WERI-Rb-1 (cell line): ENCODE measurements at places on chromosomes 12 and 14.

DNA sequence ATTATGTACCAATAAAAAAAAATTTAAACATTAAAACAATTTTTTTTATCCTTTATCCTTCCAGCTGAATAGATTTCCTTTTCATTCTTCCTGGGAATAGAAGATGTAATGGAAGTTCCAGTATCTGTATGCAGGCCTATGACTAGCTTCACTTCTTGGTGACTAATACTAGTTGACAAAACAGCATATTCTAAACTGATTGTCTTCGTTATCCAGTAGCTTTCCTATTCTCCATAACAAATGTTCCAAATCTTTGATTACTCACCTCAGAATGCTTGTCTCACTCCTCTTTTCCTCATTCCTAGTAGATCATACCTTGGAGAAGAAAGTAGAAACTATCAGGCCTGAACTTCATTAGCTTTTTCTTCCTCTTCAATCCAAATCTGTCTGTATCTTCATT, 70.7 kb downstream of the PLEKHA5 start:
- no peak for DNase-seq

DNA sequence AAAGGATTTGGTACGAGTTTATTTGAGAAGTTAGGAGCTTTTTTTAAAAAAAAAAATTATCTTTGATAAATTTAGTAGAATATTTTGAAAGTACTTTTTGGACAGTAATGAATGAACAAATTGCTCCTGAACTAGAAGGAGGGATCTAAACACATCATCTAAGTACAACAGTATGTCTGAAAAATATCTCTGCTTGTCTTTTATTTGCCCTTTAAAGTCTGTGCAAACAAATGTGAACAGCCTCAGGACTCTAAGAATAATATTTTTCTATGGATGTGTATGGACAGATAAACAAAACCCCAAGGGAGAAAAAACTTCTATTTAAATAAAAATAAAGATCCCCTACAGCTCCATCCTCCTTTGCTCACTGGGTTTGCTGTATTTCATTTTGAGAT, 19.5 kb downstream of the FBXL14 start:
- DNase-seq: no peak

DNA sequence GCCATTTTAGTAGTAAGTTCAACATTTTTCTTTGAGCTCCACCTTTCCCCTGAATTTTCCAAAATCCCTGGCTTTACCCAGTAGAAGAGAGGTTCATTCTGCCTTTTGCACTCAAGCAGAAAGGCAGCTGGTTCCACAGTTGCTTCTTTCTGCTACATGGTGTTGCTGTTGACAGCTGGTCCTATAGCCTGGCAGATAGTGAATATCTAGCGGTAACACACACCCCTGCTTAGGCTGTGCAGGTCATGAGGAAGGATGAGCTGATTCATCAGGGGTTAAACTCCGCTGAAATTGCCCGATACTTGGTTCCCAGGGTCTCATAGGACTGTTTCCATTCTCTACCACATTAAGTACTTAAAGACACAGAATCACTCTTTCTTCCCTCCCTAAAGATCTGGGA, 62.4 kb downstream of the PUS7L start:
- DNase-seq: no peak

- no peak for DNase-seq
Measured at GRCh38 chr14:39784461-39784860, 352.2 kb upstream of the FBXO33 start.

- no peak for DNase-seq
Measured at GRCh38 chr12:132380641-132381040, 51.3 kb upstream of the GALNT9 start.

DNA sequence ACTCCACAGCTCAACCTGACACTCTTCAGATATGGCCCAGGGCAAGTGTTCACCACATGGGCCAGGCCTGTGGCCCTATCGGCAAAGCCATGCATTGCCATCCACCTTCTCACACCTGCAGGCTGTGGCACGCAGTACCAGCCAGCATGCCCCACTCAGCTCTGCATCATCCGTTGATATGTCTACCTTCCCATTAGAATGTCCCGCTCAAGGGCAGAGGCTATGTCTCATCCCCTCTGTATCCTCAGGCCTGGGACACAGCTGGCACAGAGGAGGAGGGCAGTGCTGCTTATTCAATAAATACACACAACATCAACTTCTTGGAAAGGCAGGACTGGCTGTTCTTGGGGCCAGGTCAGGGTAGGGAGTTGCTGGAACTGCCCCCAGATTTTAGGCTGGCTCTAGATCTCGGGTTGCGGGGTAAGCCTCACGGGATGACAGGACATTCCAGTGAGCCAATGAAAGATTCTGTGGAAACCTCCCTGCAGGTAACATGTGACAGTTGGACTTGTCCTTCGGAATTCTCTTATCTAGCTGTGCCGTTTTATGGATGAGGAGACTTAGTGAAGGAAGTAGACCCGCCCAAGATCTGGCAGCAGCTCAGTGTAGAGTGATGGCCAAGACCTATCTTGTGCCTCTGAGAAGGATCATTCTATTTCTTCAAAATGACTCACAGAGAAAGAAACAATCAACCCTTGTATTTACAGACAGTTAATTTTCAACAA, 25.6 kb downstream of the SYNE3 start:
- no peak for DNase-seq

GRCh38 chr14:75069121-75069810, at the start of gene ZC2HC1C:
ZC2HC1C (plus strand) TSS chr14:75069641; CDS start chr14:75070574, 933 bp downstream.
- DNase-seq: peak; percentile 67

GRCh38 chr12:102410511-102410910, 69.9 kb downstream of the IGF1 start:
- DNase-seq: no peak

GRCh38 chr12:75542942-75543341, 31.5 kb upstream of the KRR1 start:
- DNase-seq: no peak
